ENCODE measurements at places on chromosomes 2 and 18.

GRCh38 chr18:22933206-22933965 is at the start of gene RBBP8:
Gene RBBP8 (plus strand): TSS chr18:22933328. CDS start chr18:22936852, 3,524 bp downstream.
- peak; percentile 88 for DNase-seq

DNA sequence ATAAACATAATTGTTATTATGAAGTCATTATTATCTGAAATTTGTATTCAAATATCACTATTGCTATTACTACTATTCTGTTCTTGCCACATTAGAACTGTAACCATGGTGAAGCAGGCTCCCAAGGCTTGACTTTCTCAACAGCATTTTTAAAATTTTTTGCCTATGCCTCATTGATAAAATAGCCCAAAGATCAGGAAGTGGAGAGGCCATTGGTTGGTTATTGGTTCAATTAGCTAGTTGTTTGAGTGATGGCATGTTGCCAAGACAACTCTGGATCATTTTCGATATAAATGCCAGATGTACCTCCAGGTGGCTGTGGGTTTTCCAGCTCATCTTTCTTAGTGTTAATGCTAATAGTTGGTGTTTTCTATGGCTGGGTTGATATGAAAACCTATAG is 513.5 kb downstream of the TRIB2 start:
- DNase-seq = no peak

DNA sequence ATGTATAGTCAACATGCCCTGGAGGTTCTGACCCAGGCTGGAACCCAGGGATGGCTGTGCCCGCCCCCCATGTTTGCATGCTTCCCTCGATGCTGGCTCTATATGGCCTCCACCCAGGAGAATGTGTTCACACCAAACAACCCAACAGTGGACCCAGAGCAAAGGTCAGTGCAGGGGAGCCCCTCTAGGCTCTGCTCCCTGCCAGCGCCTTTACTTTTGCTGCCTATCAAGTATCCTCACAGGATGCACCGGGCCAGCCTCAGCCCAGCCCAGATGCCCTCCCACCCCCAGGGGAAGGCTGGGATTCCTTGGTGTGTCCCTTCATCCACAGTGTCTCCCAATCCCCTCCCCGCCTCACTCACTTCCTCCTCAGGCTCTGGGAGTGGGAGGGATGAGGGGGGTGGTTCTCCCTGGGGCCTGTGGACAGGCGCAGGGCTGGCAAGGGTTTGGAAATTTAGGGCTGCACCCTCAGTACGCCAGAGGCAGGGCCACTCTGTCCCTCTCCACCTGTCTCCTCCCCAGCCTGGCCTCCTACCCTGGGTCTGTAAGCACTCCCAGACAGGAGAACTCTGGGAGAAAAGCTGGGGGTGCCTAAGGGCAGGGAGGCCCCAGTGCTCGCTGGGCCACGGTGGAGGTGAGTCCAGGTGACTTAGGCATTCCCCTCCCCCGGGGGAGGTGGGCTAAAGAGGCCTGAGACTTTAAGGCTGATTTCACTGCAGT is 2.3 kb downstream of the ATP6V1B1 start:
- DNase-seq = no peak

GRCh38 chr2:8254791-8255447 is 426.9 kb upstream of the ID2 start:
- DNase-seq = no peak

DNA sequence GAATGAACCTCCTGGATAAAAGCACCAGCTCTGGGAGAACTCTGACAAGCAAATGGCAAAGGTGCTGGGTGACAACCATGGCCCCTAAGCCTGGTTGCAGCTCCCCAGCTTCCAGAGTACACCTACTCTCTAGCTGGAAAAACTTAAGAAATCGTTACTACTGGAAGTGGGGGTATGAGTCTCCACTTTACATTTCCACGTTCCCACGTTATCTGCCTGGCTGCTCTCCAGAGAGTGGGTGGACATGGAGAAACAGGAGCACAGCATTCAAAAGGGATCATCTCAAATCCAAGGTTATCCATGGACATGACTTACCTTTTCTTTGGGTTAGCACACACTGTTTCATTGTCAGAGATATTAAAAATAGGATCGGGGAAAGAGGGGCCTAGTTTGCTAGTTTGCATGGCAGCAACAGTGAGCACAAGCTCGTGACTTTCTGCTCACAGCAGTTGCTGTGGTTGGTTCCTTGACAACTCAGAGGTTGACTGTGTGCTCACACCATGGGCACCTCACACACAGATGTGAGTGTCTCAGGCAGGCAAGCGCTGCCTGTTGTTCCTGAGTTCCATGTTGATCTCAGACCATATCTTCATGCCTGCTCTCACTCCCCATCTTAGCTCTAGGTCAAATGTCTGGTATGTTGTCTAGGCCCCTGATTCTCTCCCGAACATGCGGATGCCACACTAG is 32.5 kb downstream of the PTPN18 start:
- no peak for DNase-seq
